ENCODE measurements at places on chromosomes 2 and 18.

GRCh38 chr2:138677221-138677620, 103.0 kb downstream of the NXPH2 start:
- DNase-seq, result no peak

- no peak for DNase-seq
Observed at GRCh38 chr2:160175169-160176134, 24.6 kb downstream of the ITGB6 start.

DNA sequence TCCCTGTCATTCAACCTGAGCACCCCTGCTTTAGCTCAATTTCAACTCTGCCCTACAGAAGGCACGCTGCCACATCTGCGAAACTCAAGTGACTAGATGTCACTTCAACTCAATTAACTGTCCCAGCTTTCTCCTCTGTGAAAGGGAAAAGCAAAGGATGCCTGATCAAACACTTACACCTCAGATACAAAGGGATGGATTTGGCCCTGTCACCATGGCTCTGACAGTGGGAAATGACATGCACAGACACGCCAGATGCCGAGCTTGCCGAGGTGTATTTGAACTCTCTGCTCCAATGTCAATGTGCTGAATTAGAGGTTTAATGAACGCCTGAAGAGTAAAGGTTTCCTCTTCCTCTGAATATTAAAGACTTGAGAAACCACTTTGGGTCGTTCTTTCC, 481.1 kb downstream of the CBLN2 start:
- DNase-seq, result no peak

GRCh38 chr2:1813371-1813770, 69.1 kb upstream of the PXDN start:
- DNase-seq, result no peak
